ENCODE measurements at places on chromosomes 4 and X.
A peak's percentile ranks its signal among the peaks of the same experiment; 100 is the strongest.

DNA sequence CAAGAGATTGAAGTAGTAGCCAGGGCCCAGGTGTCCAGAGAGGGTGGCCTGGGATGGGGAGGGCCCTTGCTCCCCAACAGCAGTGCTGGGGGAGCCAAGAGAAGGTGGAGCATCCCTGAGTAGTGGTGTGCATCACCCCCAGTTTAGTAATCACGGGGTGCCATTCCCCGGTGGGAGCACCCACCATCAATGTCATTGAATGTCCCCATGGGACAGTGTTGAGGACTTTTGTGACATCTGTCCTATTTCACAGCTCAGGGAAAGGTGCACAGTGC lies 4.4 kb upstream of the CPZ start:
- DNase-seq: no peak

GRCh38 chr4:47704693-47705325 lies 133.1 kb downstream of the CORIN start:
- no peak for DNase-seq

GRCh38 chr4:149409555-149409962 lies 406.1 kb downstream of the IQCM start:
- DNase-seq: peak; percentile 1

DNA sequence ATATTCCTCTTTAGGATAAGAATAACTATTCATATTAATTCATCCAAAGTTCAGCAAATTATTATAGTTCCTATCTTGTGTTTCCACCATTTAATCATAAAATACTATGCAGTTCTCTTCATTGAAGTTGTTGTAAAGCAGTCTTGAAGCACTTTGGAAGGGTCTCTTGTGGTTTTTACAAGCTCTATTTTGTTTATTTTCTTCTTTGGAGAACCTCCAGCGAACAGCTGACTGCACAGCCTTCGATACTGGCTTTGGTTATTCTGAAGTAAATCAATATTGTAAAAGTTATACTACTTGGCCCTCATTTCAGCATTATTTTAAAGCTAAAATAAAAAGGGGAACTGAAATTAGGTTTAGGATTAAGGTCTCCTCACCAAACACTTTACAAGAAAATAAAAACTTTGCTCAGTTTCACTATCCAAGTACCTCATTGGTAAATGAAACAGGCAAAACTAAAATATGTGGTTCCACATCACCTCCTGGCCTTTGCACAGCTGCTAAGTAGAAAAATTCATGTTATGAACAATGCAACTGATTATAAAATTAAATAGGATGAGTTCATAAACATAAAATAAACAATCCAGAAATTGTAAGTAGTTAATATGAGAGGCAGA lies 1629.2 kb upstream of the ADGRL3 start:
- DNase-seq: no peak

- no peak for DNase-seq
These were observed 25.1 kb upstream of the ANK2 start for GRCh38 chr4:113024388-113024787.

GRCh38 chrX:24081661-24082154 lies 27.0 kb downstream of the EIF2S3 start:
- no peak for DNase-seq

- DNase-seq: no peak
These were observed 212.7 kb downstream of the SLIT2 start for GRCh38 chr4:20464381-20464780.

DNA sequence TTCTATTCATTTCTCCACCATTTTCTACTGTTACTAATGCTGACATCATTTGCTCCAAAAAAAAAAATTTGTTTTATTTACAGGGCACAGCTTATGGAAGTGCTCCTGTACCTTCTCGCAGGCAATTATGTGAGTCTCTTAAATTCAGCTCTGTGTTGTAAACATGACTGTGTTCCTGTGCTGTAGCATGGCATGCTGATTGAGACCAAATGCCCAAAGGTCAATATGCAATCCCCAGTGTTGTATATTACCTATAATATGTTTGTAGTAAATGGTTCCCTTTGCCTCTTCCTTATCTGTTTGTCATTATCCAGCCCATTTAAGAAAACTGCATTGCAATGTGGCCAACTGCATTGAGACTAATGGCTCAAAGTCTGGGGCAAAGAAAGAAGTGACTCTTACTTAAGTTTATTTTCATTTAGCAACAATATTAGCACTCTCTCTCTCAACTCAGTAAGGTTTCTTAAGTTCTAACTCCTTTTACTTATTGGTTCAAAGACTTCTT lies 1020.0 kb upstream of the GRID2 start:
- no peak for DNase-seq

DNA sequence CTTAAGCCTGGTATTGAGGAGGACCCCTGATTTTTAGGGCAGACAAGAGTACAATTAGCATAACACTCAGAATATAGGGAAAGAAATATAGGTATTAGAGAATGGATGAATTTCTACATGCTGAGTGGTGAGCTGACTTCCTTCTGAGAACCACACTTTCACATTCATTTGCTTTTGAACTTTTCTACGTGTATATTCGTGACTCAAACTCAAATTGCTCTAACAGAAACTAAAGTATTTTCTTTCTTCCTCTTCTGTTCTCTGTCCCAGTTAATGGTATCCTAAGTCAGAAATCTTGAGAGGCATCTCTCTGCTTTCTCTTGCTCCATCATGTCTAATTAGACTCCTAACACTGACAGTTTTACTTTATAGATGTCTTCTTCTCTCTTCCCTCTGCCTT lies 103.2 kb upstream of the CITED1 start:
- no peak for DNase-seq

- no peak for DNase-seq
These were observed 58.5 kb downstream of the KDM6A start for GRCh38 chrX:44931441-44931973.

- no peak for DNase-seq
These were observed 17.4 kb downstream of the SORCS2 start for GRCh38 chr4:7209699-7210098.

DNA sequence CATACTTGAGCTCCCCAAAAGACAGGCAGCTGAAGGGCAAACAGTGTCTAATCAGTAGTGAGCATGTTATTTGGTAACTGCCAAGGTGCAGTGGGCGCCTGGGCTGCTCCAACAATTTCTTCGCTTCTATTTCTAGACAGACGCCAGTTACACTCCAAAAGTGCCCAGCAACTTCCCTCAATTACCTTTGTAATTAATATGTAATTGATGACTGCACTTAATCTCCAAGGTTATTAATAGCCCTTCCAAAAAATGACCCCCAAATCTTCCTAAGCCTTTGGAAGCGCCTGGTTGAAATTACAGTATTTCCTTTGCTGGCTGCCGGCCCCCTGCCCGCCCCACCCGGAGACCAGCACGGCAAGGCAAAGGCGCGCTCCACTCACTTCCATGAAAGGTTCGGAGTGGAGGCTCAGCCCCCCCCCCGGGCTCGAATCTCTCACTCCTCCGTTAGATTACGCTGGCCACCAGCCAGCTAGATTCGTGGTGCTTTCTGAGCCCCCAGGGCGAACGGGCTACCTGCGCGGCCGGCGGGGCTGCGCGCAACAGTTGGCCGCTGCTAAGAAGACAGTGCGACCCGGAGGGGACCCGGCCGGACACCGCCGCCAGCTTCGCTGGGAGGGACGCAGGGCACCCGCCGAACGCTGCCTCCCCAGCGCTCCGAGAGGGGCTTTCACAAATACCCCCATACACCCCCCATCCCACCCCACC lies 1.9 kb downstream of the GPC4 start:
- no peak for DNase-seq

GRCh38 chrX:652341-652741 lies 21.8 kb downstream of the SHOX start:
- DNase-seq: no peak

- DNase-seq: no peak
These were observed 7.7 kb downstream of the HAND2 start for GRCh38 chr4:173522160-173522950.

DNA sequence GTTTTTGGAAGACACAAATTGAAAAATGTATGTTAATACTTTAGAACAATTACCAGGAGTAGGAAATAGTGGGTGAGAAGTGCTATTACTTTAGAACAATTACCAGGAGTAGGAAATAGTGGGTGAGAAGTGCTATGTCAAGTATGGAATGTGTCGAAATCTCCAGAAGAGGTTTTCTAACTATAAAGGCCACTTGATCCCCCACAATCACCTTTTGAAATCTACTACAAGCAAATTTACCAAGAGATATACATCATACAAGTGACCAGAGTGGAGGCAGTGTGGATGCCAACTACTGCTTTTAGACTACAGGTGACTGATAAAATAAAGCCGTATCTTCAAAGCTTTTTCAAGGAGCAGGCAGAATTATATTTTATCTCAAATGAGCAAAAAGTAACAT lies 43.1 kb downstream of the MAB21L2 start:
- no peak for DNase-seq

GRCh38 chr4:70182517-70183167 lies 12.9 kb upstream of the ODAM start:
- no peak for DNase-seq

DNA sequence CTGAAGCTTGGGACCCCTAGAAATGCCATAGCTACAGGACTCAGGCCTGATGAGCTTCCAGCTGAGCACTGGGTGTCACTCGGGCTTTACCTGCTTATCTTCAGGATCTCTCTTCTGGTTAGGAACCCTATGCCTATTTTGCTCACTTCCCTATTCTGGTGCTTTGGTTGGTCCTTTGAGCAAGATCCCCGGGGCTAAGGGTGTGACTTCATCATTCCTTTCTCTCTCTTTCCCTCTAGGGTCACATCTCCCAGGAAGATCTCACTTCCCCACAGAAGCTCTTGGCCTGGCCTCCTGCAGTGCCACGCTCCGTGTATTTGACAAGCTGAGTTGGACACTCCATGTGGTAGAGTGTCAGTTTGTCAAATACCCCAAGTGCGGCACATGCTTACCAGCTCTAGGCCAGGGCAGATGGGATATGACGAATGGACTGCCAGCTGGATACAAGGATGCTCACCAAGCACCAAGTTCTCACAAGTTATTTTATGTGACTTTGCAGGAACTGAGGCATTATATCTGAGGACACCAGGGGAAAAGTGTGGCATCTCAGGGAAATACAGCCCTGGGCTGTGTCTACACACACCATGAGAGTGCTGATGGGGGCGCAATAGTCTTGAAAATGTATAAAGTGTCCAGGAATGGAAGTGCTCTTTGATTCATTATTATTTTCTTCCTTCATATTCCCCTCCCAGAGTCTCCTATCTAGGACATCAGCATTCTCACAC lies 21.1 kb downstream of the VSIG4 start:
- no peak for DNase-seq

DNA sequence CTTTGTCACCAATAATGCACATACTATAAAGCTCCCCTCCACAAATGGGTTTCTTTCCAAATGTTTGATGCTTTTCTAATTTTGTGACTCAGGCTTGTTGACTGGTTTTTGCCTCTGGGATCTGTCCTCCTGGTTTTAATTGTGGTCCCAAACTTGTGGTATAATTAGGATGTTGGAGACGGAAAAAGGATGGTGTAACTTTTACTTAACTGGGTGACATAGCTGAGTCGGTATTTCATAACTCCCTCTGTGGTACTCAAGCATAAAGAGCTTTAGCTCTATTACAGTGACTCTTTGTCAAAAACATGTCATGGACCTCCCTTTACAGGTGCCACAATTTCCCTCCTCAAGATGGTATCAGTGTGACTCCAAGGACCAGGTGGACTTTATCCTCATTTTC lies 119.7 kb upstream of the RBPJ start:
- no peak for DNase-seq

GRCh38 chr4:152103181-152103901 lies 342.5 kb upstream of the GATB start:
- DNase-seq: no peak

GRCh38 chrX:124127496-124127895 lies 166.0 kb downstream of the STAG2 start:
- DNase-seq: no peak

DNA sequence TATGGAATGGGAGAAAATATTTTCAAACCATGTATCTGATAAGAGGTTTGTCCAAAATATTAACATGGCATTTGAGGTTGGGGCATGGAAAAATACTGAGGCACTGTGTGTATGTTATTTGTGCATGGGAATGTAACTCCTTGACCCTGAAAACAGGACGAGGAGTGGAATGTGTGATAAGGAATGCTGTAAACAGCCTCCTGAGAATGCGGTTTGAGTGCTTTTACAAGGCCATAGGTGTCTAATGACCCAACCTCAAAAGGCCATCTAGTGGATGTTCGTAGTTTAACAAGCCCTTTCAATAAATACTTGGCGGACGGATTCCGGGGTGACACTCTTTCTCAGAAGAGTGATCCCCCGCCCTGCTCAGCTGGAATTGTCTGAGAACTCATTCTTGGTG lies 162.9 kb upstream of the USP9X start:
- no peak for DNase-seq

DNA sequence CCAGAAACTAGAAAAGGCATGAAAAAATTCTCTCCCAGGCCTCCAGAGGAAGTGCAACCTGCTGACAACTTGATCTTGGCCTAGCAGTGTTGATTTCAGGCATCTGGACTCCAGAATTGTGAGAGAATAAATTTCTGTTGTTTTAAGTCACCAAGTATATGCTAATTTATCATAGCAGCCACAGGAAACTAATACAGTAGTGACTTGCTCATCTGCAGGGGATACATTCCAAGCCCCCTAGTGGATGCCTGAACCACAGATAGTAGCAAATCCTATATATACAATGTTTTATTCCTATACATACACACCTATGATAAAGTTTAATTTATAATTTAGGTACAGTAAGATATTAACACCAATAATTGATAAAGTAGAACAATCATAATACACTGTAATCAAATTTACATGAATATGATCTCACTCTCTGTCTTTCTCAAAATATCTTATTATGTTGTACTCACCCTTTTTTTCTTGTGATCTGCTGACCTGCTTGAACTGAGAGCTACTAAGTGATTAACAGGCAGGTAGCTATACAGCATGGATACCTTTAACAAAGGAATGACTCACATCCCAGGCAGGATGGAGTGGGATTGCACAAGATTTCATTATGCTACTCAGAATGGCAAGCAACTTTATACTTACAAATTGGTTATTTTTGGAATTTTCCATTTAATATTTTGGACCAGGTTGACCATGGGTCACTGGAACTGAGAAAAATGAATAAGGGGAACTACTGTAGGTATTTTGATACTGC lies 501.1 kb downstream of the KCNIP4 start:
- peak; percentile 16 for DNase-seq

GRCh38 chr4:105179539-105180401 lies 33.1 kb downstream of the TET2 start:
- no peak for DNase-seq

DNA sequence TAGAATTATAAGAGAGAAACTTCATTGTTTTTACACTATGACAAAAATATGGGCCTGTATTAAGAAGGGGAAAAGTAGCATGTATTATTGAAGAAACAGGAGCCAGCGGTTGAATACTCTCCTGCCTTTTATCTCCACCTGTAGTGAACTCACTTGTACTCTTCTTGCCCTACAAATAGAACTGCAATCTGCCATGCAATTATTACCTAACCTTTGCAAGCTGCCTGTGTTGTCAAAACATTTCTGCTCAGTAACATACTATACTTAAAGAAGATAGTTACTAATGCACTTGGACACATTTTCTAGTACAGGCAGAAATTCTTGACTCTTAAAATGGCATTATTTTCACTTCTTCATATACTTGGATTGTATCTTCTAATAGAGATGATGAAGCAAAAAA lies 818.4 kb upstream of the GRID2 start:
- DNase-seq: no peak

- no peak for DNase-seq
These were observed 17.8 kb downstream of the FLNA start for GRCh38 chrX:154356596-154356995.
